ENCODE measurements at places on chromosomes 12 and 14.

- DNase-seq, result no peak
Measured at GRCh38 chr12:51242876-51243275, 4.2 kb downstream of the DAZAP2 start.

DNA sequence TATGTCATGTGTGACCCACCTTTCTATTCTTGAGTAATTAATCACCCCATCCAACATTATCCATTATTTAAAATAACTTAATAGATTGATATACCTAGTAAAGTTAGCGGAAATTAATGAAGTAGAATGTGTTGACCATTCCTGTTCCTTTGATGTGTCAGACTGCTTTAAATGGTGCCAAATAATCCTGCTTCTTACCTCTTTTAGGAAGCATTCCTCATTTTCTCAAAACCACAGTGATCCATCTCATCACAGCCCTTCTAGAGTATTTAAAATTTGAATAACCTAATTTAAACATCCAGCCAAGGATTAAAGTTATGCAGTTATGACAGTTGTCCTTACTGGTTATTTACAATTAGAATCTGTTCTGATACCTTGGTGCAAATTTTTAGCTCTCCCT is 6.9 kb downstream of the MGAT4C start:
- no peak for DNase-seq

DNA sequence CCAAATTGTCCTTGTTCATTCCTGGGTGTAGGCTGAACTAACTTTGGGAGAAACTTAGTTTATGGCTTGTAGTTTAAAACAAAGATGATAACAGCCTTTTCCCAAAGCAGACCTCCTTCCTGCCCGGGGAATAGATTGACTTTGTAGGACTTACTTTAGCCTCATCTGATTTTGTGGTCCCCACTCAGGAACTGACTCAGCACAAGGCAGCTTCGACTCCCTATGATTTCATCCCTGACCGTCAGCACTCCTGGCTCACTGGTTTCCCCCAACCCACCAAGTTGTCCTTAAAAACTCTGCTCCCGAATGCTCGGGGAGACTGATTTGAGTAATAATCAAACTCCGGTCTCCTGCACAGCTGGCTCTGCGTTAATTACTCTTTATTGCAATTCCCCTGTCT is 40.1 kb upstream of the DDHD1 start:
- DNase-seq, result no peak

- DNase-seq, result peak; percentile 93
Measured at GRCh38 chr12:25997201-25997963, 38.9 kb downstream of the RASSF8 start.

DNA sequence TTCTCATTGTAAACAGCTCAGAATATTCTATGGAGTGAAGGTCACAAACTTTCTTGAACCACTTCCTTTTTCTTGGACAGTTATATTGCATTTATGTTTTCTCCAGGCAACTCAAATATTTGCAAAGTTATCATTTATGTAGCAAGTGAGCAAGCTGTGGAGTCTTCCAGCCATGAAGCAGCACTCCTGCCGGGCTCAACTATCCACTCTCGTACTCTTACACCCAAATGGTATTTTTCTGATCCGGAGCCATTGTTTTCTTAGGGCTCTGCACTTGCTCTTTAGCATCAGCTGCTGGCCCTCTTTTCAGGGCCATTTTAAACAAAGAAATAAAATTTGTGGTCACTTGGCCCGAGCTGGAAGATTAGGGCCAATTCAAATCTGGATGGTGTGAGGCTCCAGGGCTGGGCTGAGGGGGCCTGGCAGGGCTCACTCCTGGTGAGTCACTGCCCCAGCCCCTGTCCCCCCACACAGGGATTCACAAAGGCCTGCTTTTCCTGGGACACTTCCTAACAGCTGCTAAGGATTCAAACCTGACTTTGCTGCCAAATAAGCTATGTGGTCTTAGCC is 19.7 kb downstream of the SYNE3 start:
- DNase-seq, result no peak

DNA sequence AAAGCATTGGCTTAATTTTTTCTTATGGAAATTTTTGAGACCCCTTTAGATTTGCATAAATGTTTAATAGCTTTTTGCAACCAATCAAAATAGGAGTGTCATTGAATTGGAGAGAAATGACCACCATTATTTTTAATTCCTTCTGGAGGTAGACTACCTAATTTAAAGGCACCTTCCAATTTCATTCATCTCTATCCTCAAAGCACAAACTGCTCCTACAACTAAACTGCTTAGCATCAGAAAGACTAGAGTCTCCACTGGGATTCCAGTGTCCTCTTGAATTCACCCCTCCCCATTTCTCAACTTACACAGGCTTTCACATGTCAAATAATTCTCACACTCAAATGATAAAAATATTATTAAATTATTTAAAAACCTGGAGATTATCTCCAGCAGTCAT is 168.4 kb downstream of the RPS29 start:
- no peak for DNase-seq

GRCh38 chr12:25993901-25994651 is 35.6 kb downstream of the RASSF8 start:
- DNase-seq, result no peak

DNA sequence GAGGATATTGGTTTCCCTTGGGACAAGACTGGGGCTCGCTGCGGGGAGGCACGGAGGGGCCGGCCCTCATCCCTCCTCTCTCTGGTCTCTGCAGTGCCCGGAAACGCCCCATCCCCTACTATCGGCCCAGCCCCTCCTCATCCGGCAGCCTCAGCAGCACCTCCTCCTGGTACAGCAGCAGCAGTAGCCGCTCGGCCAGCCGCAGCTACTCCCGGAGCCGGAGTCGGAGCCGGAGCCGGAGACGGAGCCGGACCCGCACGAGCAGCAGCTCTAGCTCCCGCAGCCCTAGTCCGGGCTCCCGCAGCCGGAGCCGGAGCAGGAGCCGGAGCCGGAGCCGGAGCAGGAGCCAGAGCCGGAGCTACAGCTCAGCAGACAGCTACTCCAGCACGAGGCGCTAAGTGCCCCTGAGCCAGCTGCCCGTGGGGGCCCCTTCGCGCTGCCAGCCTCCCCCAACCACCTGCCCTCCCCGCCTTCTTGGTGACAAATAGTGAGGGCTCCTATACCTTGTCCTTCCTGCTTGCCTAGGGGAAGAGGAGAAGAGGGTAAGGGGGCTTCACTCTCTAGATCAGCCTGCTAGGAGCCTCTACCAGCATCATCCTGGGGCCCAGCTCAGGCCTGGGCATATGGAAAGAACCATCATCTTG is 22.2 kb upstream of the HSPB8 start:
- DNase-seq, result no peak

- DNase-seq, result no peak
Measured at GRCh38 chr14:57485635-57486034, 8.0 kb downstream of the CCDC198 start.

- DNase-seq, result no peak
Measured at GRCh38 chr12:104648756-104649155, 192.0 kb downstream of the CHST11 start.

DNA sequence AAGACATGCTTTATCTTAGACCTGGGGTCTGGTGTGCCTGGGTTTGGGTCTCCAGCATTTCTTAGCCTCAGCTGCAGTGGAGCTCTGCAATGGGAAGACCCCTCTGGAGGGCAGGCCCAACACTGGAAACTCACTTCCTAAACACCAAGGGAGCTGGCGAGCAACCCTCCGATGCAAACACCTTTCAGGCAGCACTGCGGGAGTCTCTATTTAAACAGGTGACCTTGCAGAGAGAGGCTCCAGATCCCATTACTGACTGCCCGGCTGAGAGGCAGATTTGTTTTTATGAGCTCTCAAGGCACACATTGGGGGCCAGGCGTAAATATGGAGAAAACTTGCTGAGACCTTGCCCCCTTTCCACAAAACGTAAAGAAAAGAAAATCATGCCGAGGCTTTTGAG is 195.5 kb downstream of the PAX9 start:
- no peak for DNase-seq

GRCh38 chr12:11607313-11608081 is 42.0 kb upstream of the ETV6 start:
- no peak for DNase-seq

- no peak for DNase-seq
Measured at GRCh38 chr12:54393743-54394142, 9.2 kb upstream of the ZNF385A start.

GRCh38 chr14:95467232-95467631 is 49.2 kb downstream of the SYNE3 start:
- no peak for DNase-seq

DNA sequence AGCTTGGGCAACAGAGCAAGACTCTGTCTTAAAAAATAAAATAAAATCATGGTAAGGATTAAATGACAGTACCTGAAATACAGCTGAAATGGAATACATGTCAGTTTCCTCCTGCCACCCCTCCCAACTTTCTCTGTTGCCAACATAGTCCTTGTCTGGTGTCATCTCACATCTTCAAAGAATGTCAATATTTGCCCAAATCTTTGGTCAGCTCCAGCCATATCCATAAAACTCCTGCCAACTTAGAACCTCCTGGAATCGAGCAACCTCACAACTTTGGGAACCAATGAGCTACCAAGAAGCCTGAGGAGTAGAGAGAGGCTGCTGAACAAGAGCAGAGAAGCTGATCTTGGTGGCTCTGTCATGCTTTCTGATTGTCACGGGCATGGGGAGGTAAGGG is 10.8 kb upstream of the LRRC10 start:
- DNase-seq, result no peak

- no peak for DNase-seq
Measured at GRCh38 chr14:43175896-43176295, 1331.2 kb downstream of the FSCB start.

DNA sequence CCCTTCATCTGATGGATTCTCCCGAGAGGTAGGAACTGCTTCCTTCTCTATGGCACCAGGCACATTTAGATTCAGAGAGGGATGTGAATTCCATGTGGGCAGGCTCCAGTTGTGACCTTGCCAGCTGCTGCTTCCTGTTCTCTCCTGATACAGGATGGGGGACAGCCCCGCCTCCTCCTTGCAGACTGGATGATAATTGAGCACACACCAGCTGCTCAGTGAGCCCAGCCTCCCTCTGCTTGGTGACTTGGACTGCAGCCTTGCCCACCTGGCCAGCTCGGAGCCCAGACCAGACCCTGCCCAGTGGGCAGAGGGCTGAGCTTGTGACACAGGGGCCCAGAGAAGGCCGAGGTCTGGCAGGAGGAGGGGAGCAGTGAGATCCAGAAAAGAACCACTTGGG is 90.2 kb downstream of the CALM1 start:
- peak; percentile 52 for DNase-seq

- DNase-seq, result no peak
Measured at GRCh38 chr12:120321382-120322202, 6.0 kb downstream of the PLA2G1B start.

- DNase-seq, result no peak
Measured at GRCh38 chr12:50102646-50103309, 1.0 kb upstream of the GPD1 start.

DNA sequence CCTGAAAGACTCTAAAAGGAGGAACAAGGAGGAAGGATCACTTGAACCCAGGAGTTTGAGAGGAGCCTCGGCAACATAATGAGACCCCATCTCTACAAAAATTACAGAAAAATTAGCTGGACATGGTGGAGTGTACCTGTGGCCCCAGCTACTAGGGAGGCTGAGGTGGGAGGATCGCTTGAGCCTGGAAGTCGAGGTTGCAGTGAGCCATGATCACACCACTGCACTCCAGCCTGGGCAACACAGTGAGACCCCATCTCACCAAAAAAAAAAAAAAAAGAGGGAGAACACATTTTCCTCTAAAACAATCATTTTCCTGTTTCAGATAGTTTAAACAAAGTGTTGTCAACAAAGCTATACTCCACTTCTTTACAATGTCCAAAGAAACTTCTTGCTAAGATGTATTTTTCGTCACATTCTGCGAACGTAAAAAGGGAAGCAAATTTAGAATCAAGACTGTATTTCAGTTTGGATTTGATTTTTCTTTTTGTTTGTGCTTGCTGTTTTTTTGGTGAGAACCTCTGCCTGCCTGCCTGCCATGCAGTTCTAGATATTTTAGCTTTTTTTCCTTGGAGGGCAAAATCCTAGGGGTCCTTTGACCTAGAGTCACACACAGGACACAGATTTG is 5.1 kb downstream of the HCAR1 start:
- DNase-seq, result no peak

- no peak for DNase-seq
Measured at GRCh38 chr12:79411791-79412190, 279.0 kb downstream of the PAWR start.

Measured in A673 (cell line).